ENCODE measurements at places on chromosomes 16 and 17. TPM values are rescaled to one million over a fixed set of nuclear protein-coding genes. Genes with fewer than 3 reads are reported as not detected.

GRCh38 chr16:50479771-50480170 lies 68.4 kb upstream of the NKD1 start:
- DNase-seq, result no peak

CETP gene
- not detected for total RNA-seq

INCA1 gene
- total RNA-seq, result 0.74 TPM

MT1G gene
- 1.2 TPM for total RNA-seq

HOXB5 gene
- total RNA-seq, result 19.8 TPM

DNA sequence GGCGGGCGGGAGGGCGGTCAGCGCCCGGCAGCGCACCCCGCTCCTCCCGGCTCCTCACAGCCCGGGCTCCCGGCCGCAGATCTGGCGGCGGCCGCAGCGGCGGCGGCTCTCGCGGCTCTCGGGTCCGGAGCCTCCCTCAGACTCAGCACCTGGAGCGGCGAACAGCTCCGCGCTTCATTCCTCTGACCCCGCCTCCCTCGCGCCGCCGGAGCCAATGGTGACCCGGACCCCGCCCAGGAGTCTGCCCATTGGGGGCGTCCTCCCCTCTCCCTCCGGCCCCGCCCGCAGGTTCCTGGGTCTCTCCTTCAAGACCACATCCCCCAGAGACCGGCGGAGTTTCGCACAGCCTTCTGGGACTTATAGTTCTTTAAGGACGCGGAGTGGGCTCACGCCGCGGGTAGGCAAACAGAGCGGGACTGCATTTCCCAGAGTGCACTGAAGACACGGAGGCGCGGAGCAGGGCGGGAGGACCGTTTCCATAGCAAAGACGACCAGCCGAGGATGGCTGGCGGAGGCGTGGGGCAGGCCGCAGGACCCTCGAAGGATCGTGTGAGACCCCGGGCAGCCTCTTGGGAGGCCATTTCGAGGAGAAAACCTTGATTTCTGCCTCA lies at the start of gene SMPD3:
Gene SMPD3 (minus strand): TSS at position 149 of the 611 bp plus-strand sequence. CDS start 76,327 bp downstream, outside the sequence.
- peak; percentile 90 for DNase-seq

- no peak for DNase-seq
Observed at GRCh38 chr16:57469046-57469445, 6.6 kb downstream of the POLR2C start.

- DNase-seq, result no peak
Observed at GRCh38 chr16:8373676-8374431, 216.5 kb downstream of the TMEM114 start.

DNA sequence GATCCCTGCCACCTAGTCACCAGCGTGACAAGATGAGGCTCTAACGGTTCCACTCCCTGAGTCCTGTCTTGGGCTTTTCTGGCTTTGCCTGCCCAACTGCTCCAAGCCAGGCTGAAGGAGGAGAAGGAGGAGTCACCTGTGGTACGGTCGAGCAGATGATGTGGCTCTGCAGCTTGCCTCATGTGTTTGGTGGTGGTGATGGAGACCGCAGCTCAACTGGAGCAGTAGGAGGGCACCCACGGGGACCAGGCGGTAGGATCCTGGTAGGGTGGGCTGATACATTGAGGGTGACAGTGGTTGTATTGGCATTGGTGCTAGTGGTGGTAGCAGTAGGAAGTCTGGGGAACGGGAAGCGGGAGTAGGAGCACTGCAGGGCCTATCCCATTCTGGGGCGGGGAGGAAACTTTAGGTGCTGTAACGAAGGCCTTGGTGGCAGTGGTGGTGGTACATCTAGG lies 202.8 kb upstream of the WSB1 start:
- no peak for DNase-seq

- DNase-seq, result no peak
Observed at GRCh38 chr16:46839986-46840443, 9.0 kb upstream of the C16orf87 start.

- no peak for DNase-seq
Observed at GRCh38 chr17:54835015-54835414, 65.6 kb upstream of the TOM1L1 start.

- no peak for DNase-seq
Observed at GRCh38 chr17:72124438-72124775, 3.6 kb downstream of the SOX9 start.

DNA sequence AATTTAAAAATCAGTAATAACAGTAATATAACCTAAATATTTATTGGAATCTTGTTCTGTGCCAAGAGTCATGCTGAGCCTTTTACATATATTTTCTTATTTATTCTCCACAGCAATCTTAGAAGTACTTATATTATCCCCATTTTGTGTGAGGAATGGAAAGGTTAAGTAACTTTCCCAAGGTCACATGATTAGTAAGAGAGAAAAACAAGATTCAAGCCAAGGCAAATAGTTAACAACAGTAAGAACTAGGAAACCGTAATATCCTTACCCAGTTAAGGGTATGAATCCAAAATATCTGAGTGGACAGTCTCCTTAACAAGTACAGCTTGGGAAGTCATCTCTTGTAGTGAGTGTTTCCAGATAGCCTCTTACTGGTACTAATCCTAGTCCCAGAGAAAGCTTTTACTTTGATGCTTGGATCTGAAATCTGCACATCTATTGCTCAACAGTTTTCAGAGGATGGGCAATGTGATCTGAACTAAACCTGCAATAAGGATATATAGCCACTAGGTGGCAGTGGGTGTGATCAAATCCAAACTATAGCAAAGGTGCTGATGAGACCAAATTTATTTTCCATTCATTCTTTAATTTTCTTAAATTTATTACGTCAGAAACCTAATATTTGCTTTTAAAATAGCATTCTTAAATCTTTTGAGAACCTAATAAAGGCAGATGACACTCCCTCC lies 23.3 kb downstream of the SHISA6 start:
- DNase-seq, result peak; percentile 0

CTRB1 gene
- 5.6 TPM for total RNA-seq

- no peak for DNase-seq
Observed at GRCh38 chr17:56548661-56549060, 44.8 kb upstream of the NOG start.

ST6GALNAC1 gene
- total RNA-seq, result not detected

CTF1 gene
- total RNA-seq, result 1.4 TPM

DNA sequence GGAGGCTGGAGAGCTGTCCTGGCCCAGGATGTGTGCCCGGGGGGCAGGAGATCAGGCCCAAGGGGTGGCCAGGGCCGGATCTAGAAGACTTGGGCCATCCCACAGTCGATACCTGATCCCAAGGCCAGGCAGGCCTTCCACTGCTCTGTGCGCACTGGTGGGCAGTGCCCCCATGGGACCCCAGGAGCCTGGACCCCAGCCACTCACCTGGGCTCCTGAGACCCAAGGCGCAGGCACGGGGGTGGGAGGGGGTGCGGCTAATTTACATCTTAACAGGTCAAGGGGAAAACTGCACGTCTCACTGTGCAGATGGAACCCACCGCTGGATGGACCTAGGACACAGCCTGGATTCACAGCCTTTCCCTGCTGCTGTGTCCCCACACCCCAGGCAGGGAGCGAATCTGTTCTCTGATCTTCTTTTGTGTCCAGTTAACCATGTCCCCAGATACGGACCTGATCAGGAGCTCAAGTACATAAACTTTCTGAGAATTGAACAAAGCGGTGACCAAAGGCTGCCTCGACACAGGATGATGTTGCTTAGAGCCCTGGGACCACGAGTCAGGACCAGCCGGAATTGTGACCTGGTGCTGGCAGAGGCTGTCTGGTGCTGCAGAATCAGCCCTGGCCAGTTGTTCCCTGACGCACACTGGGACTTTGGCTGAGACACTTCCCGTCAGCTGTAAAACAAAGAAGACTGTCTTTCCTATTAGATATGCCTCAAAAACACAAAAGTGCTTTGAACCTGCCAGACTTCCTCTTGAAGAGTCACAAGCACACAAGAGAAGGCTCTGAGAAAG lies 60.6 kb downstream of the TNFRSF13B start:
- no peak for DNase-seq

- no peak for DNase-seq
Observed at GRCh38 chr16:81136390-81137335, 40.5 kb upstream of the GCSH start.

- DNase-seq, result no peak
Observed at GRCh38 chr16:70157105-70157476, 16.5 kb upstream of the CLEC18C start.

DNA sequence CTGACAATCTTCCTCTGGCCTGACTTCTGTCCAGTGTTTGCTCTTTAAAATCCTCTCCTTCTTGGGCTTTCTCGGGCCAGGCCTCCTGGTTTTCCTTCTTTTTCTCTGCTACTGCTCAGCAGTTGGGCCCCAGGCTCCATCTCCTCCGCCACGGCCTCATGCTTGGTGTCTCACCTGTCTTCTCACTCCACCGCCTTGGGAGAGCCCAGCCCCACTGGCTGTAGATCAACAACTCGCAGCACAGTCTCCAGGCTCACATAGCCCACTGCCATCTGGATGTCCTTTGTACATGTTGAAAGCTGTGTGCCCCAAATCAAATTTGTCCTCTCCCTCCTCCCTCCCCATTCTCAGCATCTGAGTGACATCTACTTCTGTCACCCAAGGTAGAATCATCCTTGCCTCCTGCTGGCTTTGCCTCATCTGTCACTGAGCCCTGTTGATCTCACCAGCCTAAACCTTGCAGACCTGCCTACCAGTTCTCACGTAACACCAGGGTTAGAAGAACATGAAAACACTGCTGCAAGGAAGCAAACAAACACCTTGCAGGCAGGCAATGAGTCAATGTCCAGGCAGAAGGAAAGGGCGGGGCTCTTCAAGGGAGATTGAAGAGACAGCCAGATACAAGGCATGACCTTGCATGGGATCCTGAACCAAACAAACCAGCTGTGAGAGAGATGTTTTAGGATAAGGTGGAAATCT lies 103.2 kb upstream of the SMURF2 start:
- DNase-seq, result no peak

GPR139 gene
- not detected for total RNA-seq

DNA sequence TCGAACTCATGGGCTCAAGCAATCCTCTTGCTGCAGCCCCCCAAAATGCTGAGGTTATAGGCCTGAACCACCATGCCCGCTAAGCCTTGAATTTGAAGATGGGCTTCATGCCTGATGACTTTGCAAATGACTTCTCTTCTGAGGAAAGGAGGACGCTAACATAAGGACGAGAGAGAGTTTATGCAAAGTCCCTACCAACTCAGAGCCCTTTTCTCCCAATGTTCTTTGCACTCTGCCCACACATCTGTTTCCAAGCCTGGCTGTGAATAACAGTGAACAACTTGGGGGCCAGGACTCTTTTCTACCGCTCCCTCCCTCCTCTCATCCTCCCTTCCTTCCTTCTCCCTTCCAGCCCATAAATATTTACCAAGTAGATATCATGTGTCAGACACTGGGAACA lies 8.5 kb upstream of the NPIPB2 start:
- DNase-seq, result no peak

DNA sequence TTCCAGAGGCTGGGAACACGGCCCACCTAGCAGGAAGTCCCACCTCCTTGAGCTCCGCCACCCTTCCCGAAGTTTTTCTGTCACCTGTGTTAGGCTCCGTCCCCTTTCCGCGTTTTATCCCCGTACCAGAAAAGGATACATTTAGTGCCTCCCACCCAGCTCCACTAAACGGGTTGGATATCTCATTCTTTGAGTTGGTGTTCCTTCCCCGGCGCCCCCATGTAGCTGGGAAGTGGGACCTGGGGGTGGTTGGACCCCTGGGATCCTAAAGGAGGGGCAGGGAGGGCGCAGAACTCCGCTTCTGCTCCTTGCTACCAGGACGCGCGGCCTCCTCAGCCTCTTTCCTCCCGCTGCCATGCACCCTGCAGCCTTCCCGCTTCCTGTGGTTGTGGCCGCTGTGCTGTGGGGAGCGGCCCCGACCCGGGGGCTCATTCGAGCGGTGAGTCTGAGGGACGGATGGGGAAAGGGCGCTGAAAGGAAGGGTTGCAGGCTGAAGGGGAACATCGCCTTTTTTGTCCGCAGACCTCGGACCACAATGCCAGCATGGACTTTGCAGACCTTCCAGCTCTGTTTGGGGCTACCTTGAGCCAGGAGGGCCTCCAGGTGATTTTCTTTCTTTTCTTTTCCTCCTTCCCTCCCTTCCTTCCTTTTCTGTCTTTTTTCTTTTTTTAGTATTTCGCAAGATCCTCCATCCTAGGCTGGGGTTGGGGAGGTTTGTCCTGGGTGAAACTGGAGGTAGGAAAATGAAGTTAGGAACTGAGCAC lies 669 bp downstream of the RNF167 start:
- DNase-seq, result no peak

- no peak for DNase-seq
Observed at GRCh38 chr16:84508502-84508901, 4.0 kb upstream of the MEAK7 start.

DNA sequence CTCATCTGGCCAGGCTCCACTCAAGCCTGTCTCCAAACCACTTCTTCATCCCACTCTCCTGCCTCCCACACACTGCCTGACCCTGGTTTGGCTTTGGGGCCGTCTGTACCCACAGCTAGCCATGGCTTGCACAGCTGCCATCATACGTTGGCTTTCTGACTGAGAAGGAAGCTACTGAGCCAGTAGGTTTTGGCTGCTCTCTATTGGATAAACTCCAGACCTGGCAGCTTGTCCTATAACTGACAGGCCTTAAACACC lies 3.9 kb downstream of the MIF4GD start:
- no peak for DNase-seq

- no peak for DNase-seq
Observed at GRCh38 chr16:89354325-89354724, 136.0 kb downstream of the ANKRD11 start.

ANKRD40CL gene
- total RNA-seq, result 0.57 TPM

ABCC11 gene
- 0.54 TPM for total RNA-seq

- no peak for DNase-seq
Observed at GRCh38 chr17:81385320-81386111, 9.7 kb upstream of the BAHCC1 start.

DNA sequence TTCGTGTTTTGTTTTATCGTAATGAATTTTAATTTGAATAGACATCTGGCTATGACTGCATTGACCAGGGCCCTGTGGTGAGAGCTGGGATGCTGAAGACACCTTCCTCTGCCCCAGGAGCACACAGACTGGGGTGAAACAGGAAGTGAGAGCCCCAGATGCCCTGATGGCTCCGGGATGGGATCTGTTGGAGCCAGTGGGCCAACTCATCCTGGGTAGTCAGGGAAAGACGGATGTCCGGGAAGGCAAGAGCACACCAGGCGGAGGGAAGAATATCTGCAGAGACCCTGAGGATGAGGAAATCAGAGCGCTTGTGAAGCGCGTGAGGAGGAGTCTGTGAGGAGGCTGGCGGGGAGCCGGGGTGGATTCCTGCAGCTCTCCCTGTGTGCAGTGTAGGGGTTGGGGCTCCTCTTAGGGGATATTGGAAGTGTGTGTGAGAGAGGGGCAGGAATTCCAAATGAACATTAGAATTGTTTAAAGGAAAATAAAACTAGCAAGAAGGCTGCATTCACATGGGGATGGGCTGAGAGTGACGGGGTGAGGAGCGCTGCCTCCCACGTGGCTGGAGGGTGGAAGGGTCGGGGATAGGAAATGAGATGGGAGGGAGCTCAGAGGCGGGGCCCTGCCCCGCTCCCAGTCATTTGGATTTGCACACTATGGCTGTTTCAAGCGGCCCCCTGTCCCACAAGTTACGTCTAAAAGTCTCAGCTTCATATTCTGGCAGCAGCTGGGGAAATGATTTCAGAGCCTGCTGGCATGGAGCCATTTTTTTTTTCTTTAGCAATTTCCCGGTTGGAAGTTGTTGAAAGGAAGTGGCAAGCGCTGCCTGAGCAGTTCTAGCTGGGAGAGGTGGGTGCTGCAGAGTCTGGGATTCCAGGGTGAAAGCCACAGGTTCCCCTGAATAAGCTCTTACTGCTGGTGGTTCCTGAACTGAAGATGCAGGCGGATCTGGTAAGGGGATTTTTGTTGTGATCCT lies 71.2 kb upstream of the LGALS9 start:
- no peak for DNase-seq

Data from HCT116 (cell line).